ENCODE measurements at places on chromosomes 1 and 21.

DNA sequence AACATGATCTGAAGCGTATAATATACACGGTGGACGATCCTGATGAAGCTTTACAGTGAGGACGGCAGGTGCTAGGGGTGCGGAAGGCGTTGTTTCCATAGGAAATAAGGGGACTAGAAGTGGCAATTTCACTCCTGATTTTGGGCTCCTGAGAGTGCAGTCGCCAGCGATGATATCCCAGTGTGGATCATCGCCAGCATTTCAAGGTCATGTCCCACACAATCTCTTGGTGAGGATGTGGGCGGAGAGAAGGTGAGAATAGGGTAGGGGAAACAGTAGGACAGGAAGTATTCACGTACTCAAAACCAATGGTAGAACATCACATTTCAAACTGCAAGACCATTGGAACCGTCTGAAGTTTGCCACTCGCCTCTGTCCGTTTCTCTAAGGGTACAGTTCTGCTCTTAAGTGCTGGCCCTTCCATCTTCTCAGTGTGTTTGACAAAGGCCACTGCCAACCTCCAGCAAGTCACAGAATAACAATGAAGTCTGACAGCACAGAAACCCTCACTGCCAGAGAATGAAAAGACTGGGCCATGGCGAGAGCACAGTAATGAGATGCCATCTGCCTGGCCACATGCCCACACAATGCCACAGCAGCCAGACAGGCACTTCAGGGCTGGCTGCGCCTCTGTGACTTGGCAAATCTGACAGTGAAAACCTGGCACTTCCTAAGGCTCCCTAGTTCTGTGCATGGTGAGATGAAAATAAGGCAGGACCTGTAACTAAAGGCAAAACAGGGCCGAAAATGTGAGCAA, 27.9 kb downstream of the PCSK9 start:
- DNase-seq = no peak

DNA sequence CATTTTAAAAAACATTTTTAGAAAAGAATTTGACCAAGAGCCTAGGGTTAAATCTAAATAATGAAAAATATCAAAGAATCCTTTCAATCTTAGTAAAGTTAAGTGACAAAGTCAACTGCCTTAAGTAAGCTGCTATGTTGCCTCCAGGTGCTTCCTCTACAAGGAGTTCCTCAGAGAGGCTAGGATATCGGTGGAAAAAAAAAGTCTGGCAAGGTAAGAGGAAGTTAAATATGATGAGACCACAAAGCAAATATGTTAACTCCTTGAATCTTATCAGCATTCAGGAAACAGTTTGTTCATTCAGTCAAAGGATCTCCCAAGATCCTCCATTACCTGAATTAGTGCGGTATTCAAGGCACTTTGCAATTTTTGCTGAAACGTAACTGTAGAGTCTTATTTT, 563.5 kb downstream of the PTPRC start:
- no peak for DNase-seq

GRCh38 chr1:170917373-170917772, 18.0 kb upstream of the MROH9 start:
- DNase-seq = no peak

GRCh38 chr21:42731264-42732032, 78.0 kb downstream of the PDE9A start:
- no peak for DNase-seq

DNA sequence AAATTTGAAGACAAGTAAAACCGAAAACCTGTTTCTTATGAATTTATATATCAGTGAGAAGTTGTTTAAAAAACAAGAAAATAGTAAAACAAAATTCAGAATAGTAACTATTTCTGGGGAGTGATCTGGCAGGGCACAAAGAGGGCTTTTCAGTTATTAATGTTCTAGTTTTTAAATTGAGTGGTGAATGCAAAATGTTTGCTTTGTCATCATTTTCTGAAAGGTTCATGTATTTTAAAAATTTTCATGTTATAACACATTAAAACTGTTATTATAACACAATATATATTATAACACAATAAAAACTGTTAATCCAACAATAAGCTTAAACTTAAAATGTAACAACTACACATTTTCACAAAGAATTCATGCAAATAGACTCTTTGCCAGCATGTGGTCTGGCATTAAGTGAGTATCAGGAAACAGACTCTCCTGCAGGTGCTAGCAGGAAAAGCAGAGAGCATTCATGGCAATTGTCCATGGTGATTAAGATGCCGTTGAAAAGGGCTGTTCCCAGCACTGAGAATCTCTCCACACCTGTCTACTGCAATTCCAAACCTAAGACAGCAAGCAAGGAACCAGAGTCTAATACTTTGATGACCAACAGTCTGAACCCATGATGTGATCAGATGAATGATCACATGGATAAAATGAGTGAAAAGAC, 204.9 kb downstream of the TBX15 start:
- no peak for DNase-seq

DNA sequence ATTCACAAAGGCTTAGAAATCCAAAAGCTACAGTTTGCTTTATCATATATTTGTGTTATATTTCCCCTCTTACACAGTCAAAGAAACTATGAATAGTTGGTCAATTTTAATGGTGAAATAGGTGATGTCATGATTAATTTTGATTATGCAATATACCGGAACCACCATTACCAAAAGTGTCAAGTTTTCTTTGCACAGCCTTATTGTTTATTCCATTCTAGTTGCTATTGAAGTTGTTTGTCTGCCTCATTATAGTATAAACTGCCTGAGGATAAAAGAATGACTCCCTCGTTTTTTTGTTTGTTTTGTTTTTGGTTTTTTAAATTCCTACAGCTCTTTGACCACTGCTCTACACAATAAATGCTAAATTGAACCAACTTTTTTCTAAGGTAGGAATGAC, 690.6 kb upstream of the ZP4 start:
- DNase-seq = no peak

DNA sequence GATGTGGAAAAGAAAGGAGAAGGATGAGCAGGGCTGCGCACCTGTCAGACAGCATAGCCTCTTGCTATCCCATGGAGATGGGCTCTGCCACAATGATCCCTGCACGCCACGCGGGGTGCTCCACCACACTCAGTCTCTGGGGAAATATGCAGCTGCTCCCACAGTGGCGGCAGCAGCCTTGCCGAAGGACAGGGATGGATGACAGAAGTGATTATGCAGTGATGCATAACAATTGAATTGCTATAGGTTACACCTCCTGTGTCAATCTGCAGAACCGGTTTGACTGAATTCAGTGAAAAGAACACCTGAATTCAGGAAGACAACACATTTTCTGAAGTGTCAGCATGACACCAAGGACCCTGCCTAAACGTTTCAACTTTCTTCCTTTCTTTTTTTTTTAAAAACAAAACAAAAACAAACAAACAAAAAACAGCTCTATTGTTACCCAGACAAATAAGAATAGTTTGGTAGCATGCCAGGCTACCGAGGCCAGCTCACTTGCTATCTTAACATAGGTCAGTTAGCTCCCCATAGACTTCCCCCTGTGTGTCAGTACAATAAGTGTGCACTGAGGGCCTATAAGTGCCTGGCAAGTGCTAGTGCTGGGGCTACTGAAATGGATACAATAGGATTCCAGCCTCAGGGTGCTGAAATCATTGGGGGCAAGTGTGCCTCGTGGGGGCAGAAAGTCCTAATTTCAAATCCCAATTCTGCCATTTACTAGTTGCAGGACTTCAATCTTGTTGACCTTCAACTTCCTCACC, 127.6 kb upstream of the LMO4 start:
- DNase-seq = no peak

DNA sequence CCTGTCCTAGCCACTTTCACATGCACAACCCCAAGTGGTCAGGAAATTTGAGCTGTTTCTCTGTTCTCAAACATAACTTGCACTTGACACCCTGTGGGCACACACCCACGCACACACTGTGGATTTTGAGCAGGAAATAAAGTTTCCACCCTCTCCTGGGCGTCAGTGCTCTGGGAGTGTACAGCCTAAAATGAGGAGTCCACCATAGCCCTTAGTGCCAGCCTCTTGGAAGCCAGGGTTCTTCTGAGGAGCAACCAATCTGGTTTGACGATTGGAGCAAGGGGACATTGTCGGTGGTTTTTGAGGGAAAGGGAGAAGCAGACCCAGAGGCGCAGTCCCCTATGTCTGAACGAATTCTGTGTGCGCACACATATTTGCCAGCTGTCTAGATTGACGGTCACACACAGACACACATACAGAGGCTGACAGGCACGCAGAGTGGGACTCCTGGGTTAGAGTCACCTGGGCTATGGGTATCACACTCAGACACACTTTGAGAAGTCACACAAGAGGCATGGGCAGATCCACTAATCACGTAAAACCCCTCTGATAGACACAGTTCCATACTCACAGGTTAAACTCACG, 2.7 kb downstream of the DMBX1 start:
- no peak for DNase-seq

GRCh38 chr1:82260051-82260450, 459.3 kb downstream of the ADGRL2 start:
- no peak for DNase-seq

DNA sequence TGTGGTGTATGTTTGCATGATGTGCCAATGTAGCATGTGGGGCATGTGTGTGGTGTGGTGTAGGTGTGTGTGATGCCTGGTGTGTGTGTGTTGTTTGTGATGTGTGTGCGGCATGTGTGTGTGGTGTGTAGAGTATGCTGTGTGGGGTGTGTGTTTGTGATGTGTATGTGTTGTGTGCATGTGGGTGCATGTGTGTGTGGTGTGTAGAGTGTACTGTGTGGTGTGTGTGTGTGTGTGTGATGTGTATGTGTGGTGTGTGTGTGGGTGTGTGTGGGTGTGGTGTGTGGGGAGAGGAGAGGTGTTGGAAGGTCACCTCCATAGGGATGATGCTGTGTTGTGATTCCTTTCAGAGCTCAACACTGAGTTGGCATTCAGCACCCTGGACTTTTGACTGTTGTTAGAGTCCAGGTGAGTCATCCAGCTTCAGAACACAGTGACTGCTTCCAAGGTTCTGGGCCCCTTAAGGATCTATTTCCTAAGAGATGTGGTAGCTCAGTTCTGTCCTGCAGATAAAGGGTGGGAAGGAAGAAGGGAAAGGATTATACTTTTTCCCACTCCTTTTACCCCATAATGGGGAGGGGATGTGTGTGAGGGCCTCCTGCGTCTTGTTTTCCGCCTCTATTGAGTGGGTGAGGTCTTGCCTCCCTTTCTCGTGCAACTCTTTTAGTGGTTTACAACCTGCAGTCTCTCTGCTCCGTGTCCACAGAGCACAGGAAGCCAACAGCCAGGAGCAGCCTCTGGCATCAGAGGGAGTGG, 47.6 kb downstream of the RHOU start:
- DNase-seq = peak; percentile 35

GRCh38 chr1:11072216-11072917, 12.5 kb upstream of the SRM start:
- DNase-seq = no peak

GRCh38 chr1:203439131-203439730, 36.4 kb upstream of the PRELP start:
- no peak for DNase-seq

DNA sequence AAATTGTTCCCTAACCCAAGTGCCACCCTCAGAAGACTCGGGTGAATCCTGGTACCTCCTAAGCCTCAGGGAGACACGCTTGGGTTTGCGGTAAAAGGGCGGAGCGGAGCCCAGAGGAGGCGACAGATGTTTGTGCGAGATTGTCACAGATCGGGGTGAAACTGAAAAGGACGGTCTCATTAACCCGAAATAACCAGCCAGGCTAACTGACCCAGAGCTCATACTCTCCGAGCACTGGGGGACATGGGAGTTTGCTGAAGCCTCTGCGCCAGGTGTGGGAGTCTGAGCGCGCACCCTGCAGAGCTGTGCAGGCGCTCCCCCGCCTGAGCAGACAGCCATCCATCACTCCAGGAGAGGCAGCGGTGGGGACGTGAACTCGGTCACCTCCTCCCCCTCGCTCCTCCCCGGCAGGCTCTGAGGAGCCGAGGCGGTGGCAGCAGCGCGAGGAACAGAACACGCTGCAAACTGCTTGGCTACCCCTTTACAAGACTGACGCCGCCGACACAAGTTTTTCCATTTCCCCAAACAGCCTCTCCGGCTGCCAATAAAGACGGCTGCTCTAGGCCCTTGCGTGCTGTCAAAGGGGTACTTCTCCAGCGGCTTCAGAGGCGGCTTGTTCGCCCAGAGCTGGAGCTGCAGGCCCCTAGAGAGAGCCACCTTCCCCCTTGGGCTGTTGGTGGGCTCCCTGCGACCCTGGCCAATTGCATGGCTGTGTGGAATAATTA, 43.5 kb downstream of the RRAGC start:
- DNase-seq = no peak

GRCh38 chr1:227395426-227396028, 77.2 kb upstream of the CDC42BPA start:
- DNase-seq = peak; percentile 27

GRCh38 chr1:158176399-158176798, 4.3 kb upstream of the CD1D start:
- no peak for DNase-seq

DNA sequence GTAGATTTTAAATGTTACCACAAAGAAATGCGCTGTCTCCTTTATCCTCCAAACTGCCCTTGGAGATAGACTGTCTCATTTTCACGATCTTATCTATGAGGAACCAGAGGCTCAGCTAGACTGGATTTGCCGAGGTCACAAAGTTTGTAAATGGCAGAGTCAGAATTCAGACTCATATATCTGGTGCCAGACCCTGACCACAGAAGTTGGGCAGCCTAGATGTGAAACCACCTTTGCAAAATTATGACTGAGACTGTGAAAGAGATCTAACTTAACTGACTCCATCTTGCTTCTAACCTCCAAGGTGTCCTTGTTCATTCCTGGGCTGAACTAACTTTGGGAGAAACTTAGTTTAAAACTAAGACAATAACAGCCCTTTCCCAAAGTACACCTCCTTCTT, 14.1 kb downstream of the CNR2 start:
- no peak for DNase-seq

DNA sequence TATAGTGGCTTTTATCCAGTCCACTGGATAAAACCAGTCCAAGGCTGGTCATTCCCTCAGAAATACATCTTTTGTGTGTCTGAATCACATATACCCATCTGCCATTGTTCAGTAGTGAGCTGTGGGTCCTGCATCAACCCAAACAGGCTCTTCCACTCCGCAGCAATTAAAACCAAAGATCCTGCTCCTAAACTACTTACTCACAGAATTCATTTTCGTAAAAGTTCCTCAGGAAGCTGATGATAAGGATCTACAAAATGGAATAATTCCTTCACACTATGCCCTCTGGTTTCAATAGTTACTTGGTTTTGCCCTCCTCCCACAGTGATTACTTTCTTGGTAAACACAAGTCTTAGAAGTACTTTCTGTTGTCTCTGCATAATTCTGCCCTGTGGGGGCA, 5.1 kb upstream of the MFSD2A start:
- DNase-seq = no peak

- no peak for DNase-seq
Observed at GRCh38 chr21:45178971-45179370, 104.6 kb downstream of the ADARB1 start.

DNA sequence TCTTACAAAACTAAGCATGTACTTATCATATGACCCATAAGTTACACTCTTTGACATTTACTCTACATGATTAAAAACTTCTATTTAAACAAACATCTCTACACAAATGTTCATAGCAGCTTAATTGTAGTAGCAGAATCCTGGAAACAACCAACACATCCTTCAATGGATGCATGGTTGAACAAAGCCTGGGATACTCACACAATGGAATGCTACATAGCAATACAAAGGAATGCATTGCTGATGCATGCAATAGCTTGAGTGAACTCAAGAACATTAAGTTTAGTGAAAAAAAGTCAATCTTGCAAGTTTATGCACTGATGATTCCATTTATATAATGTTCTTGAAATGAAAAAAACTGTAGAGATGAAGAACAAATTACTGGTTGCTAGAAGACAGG, 686.9 kb downstream of the LRRIQ3 start:
- no peak for DNase-seq

All from AG10803 (cell line).